Neural progenitor cell (in vitro differentiated cells): ENCODE measurements at places on chromosomes 6 and 20. TPM values are rescaled to one million over a fixed set of nuclear protein-coding genes. Genes with fewer than 3 reads are reported as not detected.

- H3K4me1 ChIP-seq, result no peaks in the 10 kb centered on the region
- no peak for DNase-seq
- H3K4me3 ChIP-seq, result no peak overlapping the region
- H3K27me3 ChIP-seq, result no peaks in the 10 kb centered on the region
- H3K36me3 ChIP-seq, result no peaks in the 10 kb centered on the region
Measured at GRCh38 chr6:150343434-150343833, 25.4 kb upstream of the IYD start.

DNA sequence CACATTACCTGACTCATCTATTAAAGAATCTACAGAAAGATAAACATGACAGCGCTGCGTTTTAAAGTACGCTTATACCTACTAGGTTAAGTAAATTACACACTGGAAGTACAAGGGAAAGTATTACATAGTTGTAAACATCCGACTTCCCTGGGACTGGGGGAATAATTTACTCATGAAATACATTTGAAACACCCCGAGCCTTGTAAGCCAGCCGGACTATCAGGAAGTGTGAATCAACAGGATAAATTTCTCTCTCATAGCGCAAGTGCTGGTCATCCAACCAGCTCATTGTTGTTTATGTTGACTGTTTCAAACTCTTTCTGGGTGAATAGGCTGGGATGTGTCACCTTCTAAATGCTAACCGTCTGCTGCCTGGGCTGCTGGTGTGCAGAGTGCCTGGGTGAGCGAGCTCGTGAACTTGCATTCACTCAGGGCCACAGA is 4.9 kb downstream of the BMP6 start:
- DNase-seq, result no peak
- peaks cover 60% of the 10 kb centered on the region for H3K27me3 ChIP-seq
- H3K27ac ChIP-seq, result no peak overlapping the region
- H3K4me1 ChIP-seq, result peaks cover 31% of the 10 kb centered on the region
- H3K4me3 ChIP-seq, result no peak overlapping the region

DNA sequence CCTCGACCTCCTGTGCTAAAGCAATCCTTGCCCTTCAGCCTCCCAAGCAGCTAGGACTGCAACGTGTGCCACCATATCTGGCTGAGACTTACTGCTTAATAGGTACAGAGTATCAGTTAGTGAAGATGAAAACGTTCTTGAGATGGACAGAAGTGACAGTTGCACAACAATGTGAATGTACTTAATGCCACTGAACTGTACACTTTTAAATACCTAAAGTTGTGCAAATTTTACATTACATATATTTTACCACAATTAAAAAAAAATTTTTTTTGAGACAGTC is 25.9 kb downstream of the NUDT3 start:
- H3K36me3 ChIP-seq, result no peaks in the 10 kb centered on the region
- H3K27me3 ChIP-seq, result no peaks in the 10 kb centered on the region

- H3K27me3 ChIP-seq, result no peaks in the 10 kb centered on the region
- peaks cover 13% of the 10 kb centered on the region for H3K4me1 ChIP-seq
- H3K4me3 ChIP-seq, result no peak overlapping the region
- DNase-seq, result no peak
- no peaks in the 10 kb centered on the region for H3K36me3 ChIP-seq
Measured at GRCh38 chr20:58394801-58395200, 5.8 kb downstream of the VAPB start.

- no peak for DNase-seq
- H3K4me3 ChIP-seq, result no peak overlapping the region
- peaks cover 59% of the 10 kb centered on the region for H3K4me1 ChIP-seq
- no peak overlapping the region for H3K27ac ChIP-seq
- H3K27me3 ChIP-seq, result no peaks in the 10 kb centered on the region
Measured at GRCh38 chr6:3337521-3338350, 79.0 kb downstream of the PSMG4 start.

GRCh38 chr6:55445648-55446204 is 118.5 kb downstream of the GFRAL start:
- H3K4me1 ChIP-seq, result no peaks in the 10 kb centered on the region
- no peaks in the 10 kb centered on the region for H3K36me3 ChIP-seq
- DNase-seq, result peak; percentile 43
- no peak overlapping the region for H3K4me3 ChIP-seq
- no peak overlapping the region for H3K27ac ChIP-seq
- no peaks in the 10 kb centered on the region for H3K27me3 ChIP-seq

DNA sequence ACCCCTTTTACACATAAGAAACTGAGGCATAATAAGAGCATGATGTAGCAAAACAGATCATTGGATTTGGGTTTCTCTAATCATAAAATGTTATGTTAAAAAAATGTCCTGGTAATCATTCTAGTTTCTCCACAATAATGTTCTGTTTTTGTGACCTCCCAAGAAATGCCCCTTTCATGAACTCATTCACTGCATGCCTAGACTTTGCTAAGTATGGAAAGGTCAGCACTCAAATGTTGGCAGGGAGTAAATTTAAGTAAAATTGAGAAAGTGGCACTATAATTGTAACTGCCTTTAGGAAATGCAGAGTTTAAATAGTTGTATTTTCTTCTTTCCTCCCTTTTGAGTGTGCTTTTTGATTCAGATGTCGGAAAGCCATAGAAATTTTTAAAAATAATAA is 48.5 kb upstream of the ID4 start:
- peaks cover 13% of the 10 kb centered on the region for H3K4me1 ChIP-seq
- DNase-seq, result no peak
- no peak overlapping the region for H3K27ac ChIP-seq

TSPO2 gene
- not detected in 2 replicates for total RNA-seq

ENPP5 gene
- 9.1 and 23.7 TPM in 2 replicates for total RNA-seq
